ENCODE measurements at places on chromosomes 1 and 21. TPM values are rescaled to one million over a fixed set of nuclear protein-coding genes. Genes with fewer than 3 reads are reported as not detected.

GRCh38 chr1:231702804-231703203 is 76.2 kb downstream of the DISC1 start:
- no peaks in the 10 kb centered on the region for H3K27me3 ChIP-seq
- H3K4me1 ChIP-seq: no peaks in the 10 kb centered on the region
- no peak overlapping the region for H3K27ac ChIP-seq

GRCh38 chr1:111334169-111334568 is 43.5 kb downstream of the CHIA start:
- no peaks in the 10 kb centered on the region for H3K36me3 ChIP-seq
- H3K27me3 ChIP-seq: no peaks in the 10 kb centered on the region

DNA sequence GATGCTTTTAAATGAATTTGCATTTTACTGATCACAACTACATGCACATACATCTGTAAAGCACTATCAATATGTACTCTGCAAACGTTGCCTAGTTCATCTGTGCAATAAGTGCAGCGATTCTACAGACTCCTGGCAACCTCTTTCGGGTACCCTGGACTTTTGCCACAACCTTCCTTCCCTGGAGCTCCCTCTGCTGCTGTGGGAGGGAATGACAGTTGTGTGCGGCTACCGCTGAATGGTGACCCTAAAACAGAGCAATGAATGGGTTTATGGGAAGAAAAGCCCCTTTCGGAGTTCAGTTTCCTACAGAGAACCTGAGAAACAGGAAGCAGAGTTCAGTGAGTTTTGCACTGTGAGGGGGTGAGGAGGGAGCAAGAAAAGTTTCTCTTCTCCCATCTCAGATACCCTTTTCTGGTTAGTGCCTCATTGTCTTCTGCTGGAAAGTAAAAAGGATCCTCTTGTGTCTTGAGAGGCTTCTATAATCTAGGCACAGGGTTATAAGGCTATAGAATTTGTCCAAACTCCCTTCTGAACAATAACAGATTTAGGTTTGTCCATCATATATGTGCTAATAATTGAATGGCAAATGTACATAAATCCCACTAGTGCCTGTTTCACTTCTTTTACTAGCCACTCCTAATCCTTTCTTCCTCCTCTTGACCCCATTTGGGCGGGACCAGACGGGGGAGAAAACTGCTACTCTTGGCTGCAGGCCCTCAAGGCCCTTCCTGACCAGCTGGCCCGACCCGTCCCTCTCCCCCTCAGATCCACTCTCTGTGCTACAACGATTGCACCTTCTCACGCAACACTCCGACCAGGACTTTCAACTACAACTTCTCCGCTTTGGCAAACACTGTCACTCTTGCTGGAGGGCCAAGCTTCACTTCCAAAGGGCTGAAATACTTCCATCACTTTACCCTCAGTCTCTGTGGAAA is 19.8 kb upstream of the SARS1 start:
- DNase-seq: no peak
- peaks cover 7% of the 10 kb centered on the region for H3K36me3 ChIP-seq
- H3K27me3 ChIP-seq: no peaks in the 10 kb centered on the region
- no peak overlapping the region for H3K4me3 ChIP-seq
- no peak overlapping the region for H3K27ac ChIP-seq

- no peak for DNase-seq
- no peaks in the 10 kb centered on the region for H3K27me3 ChIP-seq
- H3K4me1 ChIP-seq: peaks cover 19% of the 10 kb centered on the region
- H3K4me3 ChIP-seq: no peak overlapping the region
- peaks cover 3% of the 10 kb centered on the region for H3K36me3 ChIP-seq
Observed at GRCh38 chr1:27778056-27778455, 5.0 kb downstream of the STX12 start.

Gene PLEKHM2
- total RNA-seq: 71.8 TPM

GRCh38 chr1:64060611-64061302 is 142.7 kb upstream of the UBE2U start:
- H3K4me3 ChIP-seq: no peak overlapping the region
- H3K36me3 ChIP-seq: no peaks in the 10 kb centered on the region
- no peak overlapping the region for H3K27ac ChIP-seq
- no peaks in the 10 kb centered on the region for H3K4me1 ChIP-seq
- peaks cover 2% of the 10 kb centered on the region for H3K27me3 ChIP-seq
- no peak for DNase-seq

GRCh38 chr1:72288886-72289285 is 6.5 kb upstream of the NEGR1 start:
- no peak overlapping the region for H3K27ac ChIP-seq
- H3K36me3 ChIP-seq: no peaks in the 10 kb centered on the region
- peaks cover 6% of the 10 kb centered on the region for H3K27me3 ChIP-seq

Gene NBPF20
- total RNA-seq: 9.0 TPM

DNA sequence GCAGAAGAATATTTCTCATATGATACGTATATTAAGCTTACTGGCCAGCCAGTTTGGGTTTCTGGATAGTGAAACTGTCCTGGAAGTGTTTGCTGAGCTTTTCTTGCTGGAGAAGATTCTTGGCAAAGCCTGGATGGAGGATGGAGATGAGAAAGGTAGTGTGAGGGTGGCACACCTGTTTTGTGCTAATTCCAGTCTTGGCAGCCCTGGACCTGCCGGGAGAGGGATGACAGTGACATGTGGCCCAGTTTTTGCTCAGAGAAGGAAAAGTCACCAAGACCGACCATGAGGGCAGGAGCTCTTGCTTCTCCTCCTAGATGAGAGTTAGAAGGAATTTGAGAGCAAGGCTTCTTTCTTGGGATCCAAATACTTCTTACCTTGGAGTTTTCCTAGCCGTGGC is 34.1 kb downstream of the DOP1B start:
- DNase-seq: no peak
- no peak overlapping the region for H3K4me3 ChIP-seq
- H3K36me3 ChIP-seq: peaks cover 4% of the 10 kb centered on the region
- H3K27me3 ChIP-seq: no peaks in the 10 kb centered on the region

DNA sequence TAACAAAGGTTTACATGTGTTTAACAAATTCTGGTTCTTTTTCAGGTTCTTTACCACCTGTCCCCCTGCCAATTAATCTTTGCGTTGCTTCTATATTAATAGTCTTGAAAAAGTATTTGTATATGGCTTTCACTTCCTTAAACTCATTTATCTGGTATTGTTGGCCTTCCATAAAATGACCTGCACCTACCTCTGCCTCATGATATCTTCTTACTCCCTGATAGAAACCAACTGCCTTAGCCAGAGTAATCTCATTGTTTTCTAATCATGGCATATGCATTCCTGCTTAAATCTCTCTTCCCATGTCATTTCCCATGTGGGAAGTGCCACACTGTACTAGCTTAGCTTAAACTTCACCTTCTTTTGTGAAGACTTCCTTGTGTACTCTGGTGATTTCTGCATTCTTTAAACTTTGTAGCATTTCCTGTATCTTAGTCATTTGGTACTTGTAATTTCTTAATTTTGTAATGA is 8.7 kb downstream of the SMG7 start:
- H3K36me3 ChIP-seq: peaks cover 1% of the 10 kb centered on the region
- no peaks in the 10 kb centered on the region for H3K27me3 ChIP-seq
- H3K4me3 ChIP-seq: peak overlapping the region; percentile 41

- no peak for DNase-seq
- H3K4me3 ChIP-seq: no peak overlapping the region
- H3K36me3 ChIP-seq: no peaks in the 10 kb centered on the region
- H3K4me1 ChIP-seq: no peaks in the 10 kb centered on the region
- H3K27me3 ChIP-seq: no peaks in the 10 kb centered on the region
Observed at GRCh38 chr1:66598670-66599069, 64.7 kb downstream of the SGIP1 start.

DNA sequence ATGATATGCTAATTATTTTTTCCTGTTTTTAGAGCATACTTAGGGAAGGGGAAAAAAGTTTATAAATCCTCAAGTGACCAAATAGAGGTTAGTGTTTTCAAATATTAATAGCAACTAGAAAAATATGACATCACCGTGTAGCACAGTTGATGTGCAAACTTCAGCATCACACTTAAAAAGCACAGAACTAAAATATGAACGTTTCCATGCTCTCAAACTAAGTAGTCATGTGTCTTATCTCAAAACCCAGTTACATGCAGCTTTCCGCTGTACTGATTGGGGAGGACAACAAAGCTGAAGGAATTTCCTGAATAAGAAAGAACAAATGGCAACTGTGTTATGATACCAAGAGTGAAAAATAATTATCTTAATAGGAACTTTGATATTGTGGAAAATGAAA is 903.7 kb downstream of the ADGRL2 start:
- H3K4me1 ChIP-seq: no peaks in the 10 kb centered on the region
- no peaks in the 10 kb centered on the region for H3K36me3 ChIP-seq
- no peak for DNase-seq
- no peaks in the 10 kb centered on the region for H3K27me3 ChIP-seq

Gene TCHH
- not detected for total RNA-seq

GRCh38 chr1:205407970-205408369 is 13.9 kb downstream of the LEMD1 start:
- no peaks in the 10 kb centered on the region for H3K36me3 ChIP-seq
- H3K27me3 ChIP-seq: no peaks in the 10 kb centered on the region
- DNase-seq: no peak
- H3K27ac ChIP-seq: no peak overlapping the region
- H3K4me1 ChIP-seq: peaks cover 7% of the 10 kb centered on the region
- H3K4me3 ChIP-seq: no peak overlapping the region

DNA sequence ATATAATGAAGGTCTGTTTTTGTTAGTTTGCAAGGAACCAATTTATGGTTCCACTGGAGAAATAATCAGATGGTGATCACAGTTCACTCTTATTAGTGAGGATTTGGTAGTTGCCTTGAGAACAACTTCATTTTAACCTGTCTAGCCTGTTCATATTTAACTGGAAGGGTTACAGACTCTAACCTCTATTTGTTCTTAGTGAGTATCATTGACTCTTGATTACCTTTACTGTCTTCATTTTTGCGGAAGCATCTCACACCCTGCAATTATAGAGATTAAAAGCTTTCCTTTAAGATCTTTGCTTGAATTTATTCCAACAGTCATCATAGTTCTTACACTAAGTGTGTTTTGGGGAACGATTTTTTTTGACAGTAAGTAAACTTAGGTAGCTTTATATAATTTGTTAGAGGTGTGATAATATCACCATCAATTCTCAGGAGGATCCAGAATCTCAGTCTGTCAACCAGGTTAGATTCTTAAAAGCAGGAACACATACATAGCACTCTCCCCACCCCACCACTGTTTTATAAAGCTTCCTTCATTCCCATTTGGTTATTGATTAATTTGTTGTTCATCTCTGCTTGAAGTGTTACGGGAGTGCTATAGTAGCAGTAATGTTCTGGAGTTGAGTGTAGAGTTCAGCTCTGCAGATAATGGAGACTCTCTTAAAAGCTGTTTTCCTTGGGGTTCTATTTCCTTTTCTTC is 30.1 kb downstream of the B3GALT2 start:
- no peaks in the 10 kb centered on the region for H3K27me3 ChIP-seq
- no peaks in the 10 kb centered on the region for H3K4me1 ChIP-seq
- H3K4me3 ChIP-seq: no peak overlapping the region
- DNase-seq: no peak
- H3K27ac ChIP-seq: no peak overlapping the region

DNA sequence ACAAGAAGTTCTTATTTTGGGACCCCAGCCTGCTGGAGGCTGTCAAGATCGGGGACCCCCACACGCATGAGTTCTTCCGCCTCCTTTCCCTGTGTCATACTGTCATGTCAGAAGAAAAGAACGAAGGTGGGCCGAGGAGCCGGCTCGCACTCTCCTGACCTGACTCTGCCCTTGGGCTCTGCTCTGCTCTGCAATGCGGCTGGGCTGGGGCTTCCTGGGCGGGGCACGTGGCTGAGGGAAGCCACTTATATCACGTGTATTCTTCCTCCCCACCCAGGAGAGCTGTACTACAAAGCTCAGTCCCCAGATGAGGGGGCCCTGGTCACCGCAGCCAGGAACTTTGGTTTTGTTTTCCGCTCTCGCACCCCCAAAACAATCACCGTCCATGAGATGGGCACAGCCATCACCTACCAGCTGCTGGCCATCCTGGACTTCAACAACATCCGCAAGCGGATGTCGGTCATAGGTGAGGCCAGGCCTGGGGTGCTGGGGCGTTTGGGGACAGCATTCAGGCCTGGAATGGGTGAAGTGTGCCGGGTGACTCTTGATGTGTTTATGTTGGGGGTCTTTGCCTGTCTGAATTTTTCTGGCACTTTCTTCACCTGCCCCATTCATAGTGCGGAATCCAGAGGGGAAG is 17.6 kb downstream of the ATP8B2 start:
- H3K4me1 ChIP-seq: peaks cover 98% of the 10 kb centered on the region
- peak overlapping the region; percentile 94 for H3K4me3 ChIP-seq
- H3K36me3 ChIP-seq: peaks cover 85% of the 10 kb centered on the region
- peak overlapping the region; percentile 77 for H3K27ac ChIP-seq
- DNase-seq: peak; percentile 67

Gene ADARB1
- 52.9 TPM for total RNA-seq

GRCh38 chr21:44923480-44924084 is 2.9 kb upstream of the ITGB2 start:
- no peak for DNase-seq
- peak overlapping the region; percentile 78 for H3K27ac ChIP-seq
- peaks cover 90% of the 10 kb centered on the region for H3K4me1 ChIP-seq
- peak overlapping the region; percentile 64 for H3K4me3 ChIP-seq
- no peaks in the 10 kb centered on the region for H3K36me3 ChIP-seq
- H3K27me3 ChIP-seq: no peaks in the 10 kb centered on the region

GRCh38 chr1:22892789-22893188 is 79.9 kb downstream of the LACTBL1 start:
- no peaks in the 10 kb centered on the region for H3K4me1 ChIP-seq
- no peak for DNase-seq
- no peak overlapping the region for H3K27ac ChIP-seq
- no peaks in the 10 kb centered on the region for H3K36me3 ChIP-seq
- H3K27me3 ChIP-seq: no peaks in the 10 kb centered on the region

Gene PKP1
- not detected for total RNA-seq

- H3K4me3 ChIP-seq: peak overlapping the region; percentile 13
- no peaks in the 10 kb centered on the region for H3K27me3 ChIP-seq
- peaks cover 20% of the 10 kb centered on the region for H3K4me1 ChIP-seq
- DNase-seq: no peak
Observed at GRCh38 chr1:231376875-231377549, 38.9 kb downstream of the SPRTN start.

Gene MOV10
- 94.2 TPM for total RNA-seq

Gene SIM2
- total RNA-seq: not detected

- H3K4me1 ChIP-seq: peaks cover 12% of the 10 kb centered on the region
- no peak overlapping the region for H3K27ac ChIP-seq
- no peak overlapping the region for H3K4me3 ChIP-seq
- peak; percentile 55 for DNase-seq
- H3K27me3 ChIP-seq: no peaks in the 10 kb centered on the region
Observed at GRCh38 chr1:232978091-232978634, 27.8 kb downstream of the NTPCR start.

Gene TAL1
- total RNA-seq: 4.4 TPM

- H3K27me3 ChIP-seq: peaks cover 2% of the 10 kb centered on the region
- H3K36me3 ChIP-seq: no peaks in the 10 kb centered on the region
- H3K4me1 ChIP-seq: no peaks in the 10 kb centered on the region
Observed at GRCh38 chr1:61101536-61101935, 19.2 kb downstream of the NFIA start.

Gene LAMC2
- not detected for total RNA-seq

DNA sequence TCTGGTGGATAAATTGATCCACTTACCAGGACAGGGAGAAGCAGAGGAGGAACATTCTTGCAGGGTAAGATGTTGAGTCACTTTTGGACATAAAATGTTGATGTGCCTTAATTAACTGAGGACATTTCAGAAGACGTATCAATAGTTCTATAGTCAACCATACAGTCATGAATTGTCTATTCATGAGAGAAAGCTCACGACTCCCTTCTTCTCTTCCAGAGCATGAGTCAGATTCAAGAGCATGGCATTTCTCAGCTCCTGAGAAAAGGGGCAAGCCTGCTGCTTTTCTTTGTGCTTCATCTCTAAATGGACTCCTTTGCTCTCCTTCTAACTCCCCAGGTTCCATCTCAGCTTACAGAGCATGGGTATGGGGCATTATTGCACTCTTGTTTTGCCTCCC is 55.7 kb downstream of the ADGRL4 start:
- no peaks in the 10 kb centered on the region for H3K4me1 ChIP-seq
- DNase-seq: no peak
- H3K36me3 ChIP-seq: no peaks in the 10 kb centered on the region
- H3K27ac ChIP-seq: no peak overlapping the region
- H3K27me3 ChIP-seq: no peaks in the 10 kb centered on the region
